ENCODE measurements at places on chromosomes 4 and X.

- H3K27ac ChIP-seq = no peak overlapping the region
- no peaks in the 10 kb centered on the region for H3K36me3 ChIP-seq
- no peak for DNase-seq
- no peaks in the 10 kb centered on the region for H3K4me1 ChIP-seq
- no peak overlapping the region for H3K4me3 ChIP-seq
- no peaks in the 10 kb centered on the region for H3K27me3 ChIP-seq
Measured at GRCh38 chr4:120517966-120518365, 404.6 kb downstream of the PRDM5 start.

- no peaks in the 10 kb centered on the region for H3K27me3 ChIP-seq
- no peaks in the 10 kb centered on the region for H3K4me1 ChIP-seq
- H3K36me3 ChIP-seq = no peaks in the 10 kb centered on the region
- no peak overlapping the region for H3K4me3 ChIP-seq
- DNase-seq = no peak
- no peak overlapping the region for H3K27ac ChIP-seq
Measured at GRCh38 chr4:11223311-11223710, 205.4 kb downstream of the HS3ST1 start.

GRCh38 chr4:176467001-176467400, 147.2 kb downstream of the SPCS3 start:
- H3K36me3 ChIP-seq = no peaks in the 10 kb centered on the region
- H3K27ac ChIP-seq = no peak overlapping the region
- DNase-seq = no peak
- H3K27me3 ChIP-seq = no peaks in the 10 kb centered on the region
- no peaks in the 10 kb centered on the region for H3K4me1 ChIP-seq
- H3K4me3 ChIP-seq = no peak overlapping the region

DNA sequence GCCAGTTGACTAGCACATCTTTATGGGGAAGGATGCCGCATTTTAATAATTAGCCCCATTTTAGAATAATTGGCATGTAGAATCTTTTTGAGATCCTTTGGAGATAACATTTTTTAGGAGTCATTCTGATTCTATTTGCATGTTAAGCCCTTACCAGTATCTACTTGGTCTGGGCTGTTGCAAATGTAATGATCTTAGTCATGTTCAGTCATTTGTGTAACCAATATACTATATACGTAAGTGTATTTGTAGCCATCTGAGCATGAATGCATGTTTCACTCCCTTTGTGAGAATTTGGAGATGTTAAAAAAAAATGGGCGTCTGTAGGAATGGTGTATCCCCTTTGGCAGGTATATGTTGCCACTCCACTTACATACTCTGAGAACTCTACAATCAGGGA, 119.1 kb downstream of the TEX13A start:
- H3K27me3 ChIP-seq = no peaks in the 10 kb centered on the region
- DNase-seq = no peak
- no peak overlapping the region for H3K27ac ChIP-seq

DNA sequence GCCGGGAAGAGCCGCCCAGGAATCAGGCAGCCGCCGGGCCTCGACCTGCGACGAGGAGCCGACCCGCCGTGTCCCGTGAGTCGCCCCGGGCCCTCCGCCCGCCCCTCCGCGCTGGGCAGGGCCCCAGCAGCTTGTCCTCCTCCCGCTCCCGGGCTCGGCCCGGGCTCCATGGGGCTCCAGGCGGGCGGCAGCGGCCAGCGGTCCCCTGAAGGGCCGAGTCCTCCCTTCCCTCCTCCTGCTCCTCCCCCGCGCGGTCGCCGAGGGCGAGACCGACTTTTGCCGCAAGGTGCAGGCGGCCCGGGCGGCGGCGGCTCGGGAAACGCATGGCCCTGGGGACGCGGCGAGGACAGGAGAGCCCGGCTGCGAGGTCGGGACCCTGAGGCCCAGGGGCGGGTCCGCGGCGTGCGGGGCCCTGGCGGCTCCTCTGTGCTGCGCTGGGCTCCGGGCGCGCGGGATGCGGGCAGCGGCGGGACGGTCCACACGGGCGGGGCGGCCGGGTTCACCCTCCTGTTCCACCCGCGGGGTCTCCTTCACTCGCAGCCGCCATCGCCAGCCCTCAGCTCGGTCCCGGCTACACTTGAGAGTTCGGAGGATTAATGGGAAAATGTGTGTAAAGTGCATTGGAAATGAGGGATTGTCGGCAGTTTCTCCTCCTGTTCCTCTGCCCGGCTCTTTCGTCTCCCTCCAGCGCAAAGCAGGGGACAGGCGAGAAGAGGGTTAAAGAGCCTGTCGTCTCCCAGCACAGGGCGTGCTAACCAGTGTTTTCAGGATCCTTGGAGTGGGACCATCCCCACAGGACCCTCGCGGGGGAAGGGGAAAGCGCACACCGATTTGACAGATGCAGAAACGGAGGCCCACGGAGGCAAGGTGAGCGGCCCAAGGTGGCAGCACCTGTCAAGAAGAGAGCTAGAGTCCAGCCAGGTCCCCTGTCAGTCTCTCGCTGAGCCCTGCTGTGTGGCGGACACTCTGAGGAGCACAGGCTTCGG, 16.6 kb upstream of the ZNF718 start:
- H3K27ac ChIP-seq = no peak overlapping the region
- H3K27me3 ChIP-seq = no peaks in the 10 kb centered on the region

GRCh38 chr4:67874986-67875385, 8.8 kb downstream of the TMPRSS11D start:
- no peaks in the 10 kb centered on the region for H3K27me3 ChIP-seq
- DNase-seq = no peak
- no peaks in the 10 kb centered on the region for H3K36me3 ChIP-seq
- H3K4me3 ChIP-seq = no peak overlapping the region
- H3K4me1 ChIP-seq = no peaks in the 10 kb centered on the region

DNA sequence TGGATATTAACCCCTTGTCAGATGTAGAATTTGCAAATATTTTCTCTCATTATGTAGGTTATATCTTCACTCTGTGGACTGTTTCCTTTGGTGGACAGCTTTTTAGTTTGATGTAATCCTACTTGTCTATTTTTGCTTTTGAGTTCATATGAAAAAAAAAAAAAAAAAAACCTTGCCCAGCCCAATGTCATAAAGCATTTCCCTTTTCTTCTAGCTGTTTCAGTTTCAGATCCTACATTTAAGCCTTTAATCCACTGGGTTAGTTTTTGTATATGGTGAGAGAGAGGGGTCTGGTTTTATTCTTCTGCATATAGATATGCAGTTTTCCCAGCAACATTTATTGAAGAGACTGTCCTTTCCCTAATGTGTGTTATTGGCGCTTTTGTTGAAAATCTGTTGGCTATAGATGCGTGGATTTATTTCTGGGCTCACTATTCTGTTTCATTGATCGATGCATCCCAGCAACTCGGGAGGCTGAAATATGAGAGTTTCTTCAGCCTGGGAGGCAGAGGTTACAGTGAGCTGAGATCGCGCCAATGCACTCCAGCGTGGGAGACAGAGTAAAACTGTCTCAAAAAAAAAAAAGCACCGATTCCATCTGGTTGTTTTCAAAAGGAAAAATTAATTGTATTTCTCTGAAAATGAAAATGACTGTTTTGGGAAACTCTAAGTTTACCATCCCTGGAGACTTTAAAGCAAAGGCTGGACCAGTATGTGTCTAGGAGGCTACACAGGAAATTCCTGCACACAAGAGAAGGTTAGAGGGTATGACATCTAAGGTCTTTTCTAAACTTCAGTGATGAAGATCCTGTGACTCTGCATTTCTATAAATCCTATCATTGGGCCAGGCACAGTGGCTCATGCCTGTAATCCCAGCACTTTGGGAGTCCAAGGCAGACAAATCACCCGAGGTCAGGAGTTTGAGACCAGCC, 35.6 kb downstream of the STEEP1 start:
- H3K36me3 ChIP-seq = no peaks in the 10 kb centered on the region
- H3K27me3 ChIP-seq = no peaks in the 10 kb centered on the region
- no peak overlapping the region for H3K4me3 ChIP-seq
- no peaks in the 10 kb centered on the region for H3K4me1 ChIP-seq
- no peak for DNase-seq

DNA sequence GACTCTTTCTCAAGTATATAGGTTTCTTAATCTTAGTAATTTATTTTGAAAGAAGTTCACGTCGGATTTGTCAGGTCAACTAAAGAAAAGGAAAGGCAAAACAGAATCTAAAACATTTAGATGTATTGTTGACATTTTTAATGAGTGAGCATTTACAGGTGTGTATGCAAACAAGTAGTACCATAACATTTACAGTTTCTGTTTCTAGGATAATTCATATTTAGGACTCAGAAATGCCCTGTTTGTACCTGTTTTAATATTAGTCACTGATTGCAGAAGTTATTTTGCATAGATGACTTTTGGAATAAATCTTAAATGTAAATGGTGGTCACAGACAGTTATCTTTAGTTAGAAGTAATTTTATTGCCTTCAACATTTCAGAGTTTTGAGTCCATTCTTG, 151.3 kb upstream of the NUDT6 start:
- H3K27ac ChIP-seq = no peak overlapping the region
- no peaks in the 10 kb centered on the region for H3K36me3 ChIP-seq
- DNase-seq = no peak
- no peak overlapping the region for H3K4me3 ChIP-seq
- H3K4me1 ChIP-seq = no peaks in the 10 kb centered on the region
- H3K27me3 ChIP-seq = no peaks in the 10 kb centered on the region

DNA sequence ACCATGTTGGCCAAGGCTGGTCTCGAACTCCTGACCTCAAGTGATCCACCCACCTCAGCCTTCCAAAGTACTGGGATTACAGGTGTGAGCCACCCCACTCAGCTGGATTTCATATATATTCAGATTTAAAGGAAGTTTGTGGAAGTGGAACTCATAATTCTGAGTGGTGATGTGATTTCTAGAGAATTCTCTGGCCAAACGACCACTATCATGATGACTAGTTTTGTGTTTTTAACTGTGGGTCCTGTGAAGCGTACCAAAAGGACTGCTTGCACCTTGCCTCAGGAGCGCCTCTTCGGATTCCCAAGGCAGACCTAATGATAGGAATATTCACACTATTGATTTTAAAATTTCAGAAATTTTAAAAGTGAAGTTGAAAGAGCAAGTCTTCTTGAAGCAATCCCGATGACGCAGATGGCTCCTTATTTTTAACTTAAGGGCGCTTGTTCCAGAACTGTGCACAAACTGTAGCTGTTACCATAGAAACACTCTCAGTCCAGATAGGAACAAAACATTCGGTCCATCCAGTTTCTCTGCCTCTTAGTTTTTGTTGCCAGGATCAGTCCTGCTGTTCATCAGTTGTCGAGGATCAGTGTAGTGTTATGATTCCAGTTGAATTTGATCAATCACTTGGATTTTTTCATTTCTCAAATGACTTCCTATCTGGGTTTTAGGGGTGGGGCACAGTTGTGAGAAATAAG, 51.7 kb upstream of the CLCN4 start:
- peak overlapping the region; percentile 20 for H3K27ac ChIP-seq
- H3K27me3 ChIP-seq = no peaks in the 10 kb centered on the region
- H3K36me3 ChIP-seq = peaks cover 11% of the 10 kb centered on the region
- peaks cover 39% of the 10 kb centered on the region for H3K4me1 ChIP-seq
- no peak for DNase-seq

- H3K27me3 ChIP-seq = no peaks in the 10 kb centered on the region
- no peak overlapping the region for H3K27ac ChIP-seq
- H3K4me3 ChIP-seq = no peak overlapping the region
- no peaks in the 10 kb centered on the region for H3K36me3 ChIP-seq
Measured at GRCh38 chr4:76563454-76564122, 128.6 kb downstream of the SHROOM3 start.

- DNase-seq = no peak
- no peak overlapping the region for H3K27ac ChIP-seq
- H3K4me1 ChIP-seq = no peaks in the 10 kb centered on the region
- H3K27me3 ChIP-seq = no peaks in the 10 kb centered on the region
Measured at GRCh38 chrX:140664939-140665338, 44.6 kb upstream of the LINC00632 start.

GRCh38 chrX:103800318-103800717, 23.7 kb downstream of the PLP1 start:
- H3K27ac ChIP-seq = no peak overlapping the region
- no peaks in the 10 kb centered on the region for H3K27me3 ChIP-seq
- no peaks in the 10 kb centered on the region for H3K36me3 ChIP-seq
- no peak overlapping the region for H3K4me3 ChIP-seq
- no peak for DNase-seq

All from naive thymus-derived CD4-positive, alpha-beta T cell (primary cell).